Activated CD8-positive, alpha-beta memory T cell treated with anti-CD3 and anti-CD28 coated beads, Interleukin-2, amount 10 ng/mL, durations not matched to agents 7 days and 5 days (primary cell): ENCODE measurements at places on chromosomes 4 and X. TPM values are rescaled to one million over a fixed set of nuclear protein-coding genes. Genes with fewer than 3 reads are reported as not detected.

The CORIN gene
- total RNA-seq = not detected

DNA sequence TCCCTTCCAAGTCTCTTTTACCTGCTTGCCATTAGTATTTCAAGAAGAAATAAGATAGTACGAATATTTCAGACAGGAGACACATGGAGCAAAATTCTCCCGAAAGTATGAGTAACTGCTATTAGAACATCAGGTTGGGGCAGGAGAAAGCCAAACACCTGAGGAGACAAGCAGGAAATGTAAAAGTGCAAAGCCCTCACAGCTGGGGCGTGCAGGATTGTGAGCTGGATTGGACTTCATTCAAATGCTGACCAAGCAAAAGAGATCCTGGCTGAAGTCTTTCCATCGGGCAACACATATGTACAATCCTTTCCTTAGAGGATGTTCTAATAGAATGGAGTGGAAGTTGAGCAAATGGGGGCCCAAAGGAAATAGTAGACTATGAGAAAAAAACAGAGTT, 76.8 kb downstream of the DTHD1 start:
- no peaks in the 10 kb centered on the region for H3K36me3 ChIP-seq
- no peak for DNase-seq
- no peaks in the 10 kb centered on the region for H3K4me1 ChIP-seq
- H3K27ac ChIP-seq = no peak overlapping the region

GRCh38 chr4:177339477-177340374, 30.1 kb downstream of the NEIL3 start:
- H3K27me3 ChIP-seq = no peaks in the 10 kb centered on the region
- peaks cover 16% of the 10 kb centered on the region for H3K4me1 ChIP-seq
- peak overlapping the region; percentile 61 for H3K27ac ChIP-seq

DNA sequence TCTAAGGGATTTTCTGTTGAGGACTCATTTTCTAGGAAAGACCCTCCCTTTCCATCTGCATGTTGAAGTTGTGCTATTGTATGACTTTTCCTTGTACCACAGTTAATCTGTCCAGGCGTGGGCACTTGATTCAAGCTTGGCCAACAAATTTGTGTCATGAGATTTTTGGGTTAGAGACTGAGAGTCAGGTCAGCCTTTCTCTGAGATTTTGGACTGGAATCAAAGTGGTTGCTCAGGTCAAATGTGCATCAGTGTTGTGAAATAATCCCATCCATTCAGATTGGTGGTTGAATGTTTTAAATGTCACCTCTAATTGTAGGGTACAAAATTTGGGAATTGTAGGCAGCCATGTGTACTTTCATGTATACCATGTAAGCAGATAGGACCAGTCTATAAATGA, 545.2 kb upstream of the IGFBP7 start:
- no peaks in the 10 kb centered on the region for H3K36me3 ChIP-seq
- DNase-seq = no peak
- H3K27ac ChIP-seq = no peak overlapping the region
- no peaks in the 10 kb centered on the region for H3K4me1 ChIP-seq
- no peak overlapping the region for H3K4me3 ChIP-seq

GRCh38 chr4:82284475-82284857, 89.3 kb downstream of the HNRNPD start:
- peaks cover 24% of the 10 kb centered on the region for H3K27me3 ChIP-seq
- peaks cover 13% of the 10 kb centered on the region for H3K4me1 ChIP-seq
- H3K27ac ChIP-seq = peak overlapping the region; percentile 80
- DNase-seq = no peak
- H3K4me3 ChIP-seq = peak overlapping the region; percentile 72

- no peak for DNase-seq
- no peaks in the 10 kb centered on the region for H3K27me3 ChIP-seq
- no peak overlapping the region for H3K27ac ChIP-seq
- H3K4me3 ChIP-seq = no peak overlapping the region
Measured at GRCh38 chr4:186676531-186677161, 47.0 kb downstream of the FAT1 start.

GRCh38 chr4:11009281-11009680, 324.7 kb upstream of the CLNK start:
- H3K27me3 ChIP-seq = no peaks in the 10 kb centered on the region
- no peak for DNase-seq
- H3K4me3 ChIP-seq = no peak overlapping the region
- no peaks in the 10 kb centered on the region for H3K4me1 ChIP-seq
- no peaks in the 10 kb centered on the region for H3K36me3 ChIP-seq

- no peaks in the 10 kb centered on the region for H3K27me3 ChIP-seq
- no peak overlapping the region for H3K4me3 ChIP-seq
- H3K36me3 ChIP-seq = peaks cover 42% of the 10 kb centered on the region
- H3K27ac ChIP-seq = no peak overlapping the region
- no peak for DNase-seq
Measured at GRCh38 chr4:88398381-88398780, 19.7 kb downstream of the HERC6 start.
